T-helper 9 cell (primary cell): ENCODE measurements at places on chromosomes 7 and 10.

DNA sequence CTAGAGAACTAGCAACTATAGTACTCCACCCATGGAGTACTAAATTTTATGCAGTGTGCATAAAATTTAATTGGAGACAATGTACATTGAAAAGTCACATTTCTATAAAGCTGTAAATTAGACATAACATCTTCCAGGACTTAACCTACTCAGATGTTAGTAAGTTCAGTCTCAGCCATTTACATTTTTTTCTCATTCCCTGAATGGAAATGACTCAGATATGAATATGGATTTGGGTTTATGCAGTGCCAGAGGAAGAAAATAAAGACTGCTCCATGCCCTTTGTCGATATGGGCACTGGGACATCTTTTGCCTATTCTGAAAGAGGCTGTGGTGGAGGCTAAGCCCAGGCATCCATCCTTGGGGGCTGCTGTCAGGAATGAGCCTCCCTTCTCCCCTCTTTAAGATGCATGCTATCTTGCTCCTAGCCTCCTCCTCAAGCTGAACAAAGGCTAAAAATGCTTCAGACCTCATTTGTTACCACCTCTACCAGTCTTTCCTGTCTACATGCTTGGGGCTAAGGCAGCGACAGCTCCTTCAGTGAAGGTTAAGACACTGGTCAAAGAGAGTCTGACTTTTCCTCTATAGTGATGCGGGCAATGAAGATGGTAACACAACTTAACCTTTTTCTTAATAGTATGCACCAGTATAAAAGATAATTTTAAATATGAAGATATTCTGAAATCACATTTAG is 486.8 kb upstream of the ANKRD30A start:
- DNase-seq, result no peak

- DNase-seq, result peak; percentile 4
Observed at GRCh38 chr10:28668363-28669226, 8.7 kb upstream of the BAMBI start.

DNA sequence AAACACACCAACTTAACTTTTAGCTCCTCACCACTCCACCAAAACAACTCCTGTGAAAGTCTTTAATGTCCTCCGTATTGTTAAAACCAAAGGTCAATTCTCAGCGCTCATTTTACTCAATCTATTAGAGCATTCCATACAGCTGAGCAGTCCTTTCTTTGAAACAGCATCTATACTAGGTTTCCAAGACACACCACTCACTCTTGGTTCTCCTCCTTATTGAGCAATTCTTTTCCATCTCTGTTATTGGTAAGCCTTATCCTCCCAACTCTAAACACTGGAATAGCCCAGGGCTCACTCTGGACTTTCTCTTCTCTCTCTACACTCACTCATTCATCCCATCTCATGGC is 34.9 kb downstream of the COA1 start:
- no peak for DNase-seq

DNA sequence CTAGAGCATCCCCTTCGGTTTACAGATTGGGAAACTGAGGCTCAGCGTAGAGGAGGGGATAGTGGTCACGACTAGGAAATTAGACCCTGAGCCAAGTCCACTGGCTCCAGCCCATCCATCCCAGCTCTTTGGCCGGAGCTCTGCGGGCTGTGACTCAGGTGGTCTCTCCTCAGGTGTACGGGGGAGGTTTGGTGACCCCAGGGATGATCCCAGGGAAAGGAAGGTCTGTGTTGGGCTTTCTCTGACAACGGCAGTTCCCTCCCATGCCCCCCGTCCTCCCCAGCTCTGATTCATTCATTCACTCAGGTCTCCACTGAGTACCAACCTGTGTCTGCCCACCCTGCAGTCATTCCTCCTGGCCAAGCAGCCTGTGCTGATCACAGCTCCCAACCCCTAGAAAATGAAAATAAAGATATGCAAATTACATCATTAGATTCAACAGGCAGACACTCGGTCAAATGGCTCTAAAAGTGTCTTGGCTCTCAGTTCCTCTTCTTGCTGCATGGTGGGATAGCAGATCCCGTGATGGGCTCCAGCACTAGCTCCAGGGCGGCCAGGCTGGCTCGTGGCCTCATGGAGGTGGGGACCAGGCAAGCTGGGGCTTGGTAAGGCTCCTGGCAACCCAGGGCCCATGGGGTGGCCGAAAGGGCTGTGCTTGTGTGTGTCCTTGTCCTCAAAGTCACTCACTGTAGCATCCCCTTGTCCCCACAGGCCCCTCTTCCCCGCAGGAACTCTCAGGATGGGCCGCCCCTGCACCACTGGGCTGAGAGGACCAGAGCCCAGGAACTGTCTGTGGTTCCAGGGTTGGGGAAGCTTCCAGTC is 37.8 kb downstream of the CLRN3 start:
- no peak for DNase-seq

GRCh38 chr7:298375-298702 is 8.4 kb downstream of the FOXL3 start:
- DNase-seq, result no peak

DNA sequence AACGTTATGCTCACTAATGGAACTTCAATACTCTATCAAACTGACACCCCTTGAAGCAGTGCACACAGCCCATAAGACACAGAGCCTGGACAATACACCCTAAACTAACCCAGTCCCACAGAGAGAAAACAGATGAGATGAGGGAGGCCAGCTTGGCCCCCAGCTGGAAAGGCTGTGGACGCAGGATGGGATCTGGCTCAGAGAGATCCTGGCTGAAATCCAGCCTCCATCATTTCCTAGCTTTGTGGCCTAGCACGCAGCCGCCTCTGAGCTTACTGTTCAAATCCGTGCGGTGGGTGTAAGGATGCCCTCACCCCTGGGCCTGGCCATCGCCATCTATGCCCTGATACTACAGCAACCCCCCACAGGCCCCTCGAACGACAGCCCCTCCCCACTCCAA is 32.7 kb downstream of the SNX8 start:
- no peak for DNase-seq

DNA sequence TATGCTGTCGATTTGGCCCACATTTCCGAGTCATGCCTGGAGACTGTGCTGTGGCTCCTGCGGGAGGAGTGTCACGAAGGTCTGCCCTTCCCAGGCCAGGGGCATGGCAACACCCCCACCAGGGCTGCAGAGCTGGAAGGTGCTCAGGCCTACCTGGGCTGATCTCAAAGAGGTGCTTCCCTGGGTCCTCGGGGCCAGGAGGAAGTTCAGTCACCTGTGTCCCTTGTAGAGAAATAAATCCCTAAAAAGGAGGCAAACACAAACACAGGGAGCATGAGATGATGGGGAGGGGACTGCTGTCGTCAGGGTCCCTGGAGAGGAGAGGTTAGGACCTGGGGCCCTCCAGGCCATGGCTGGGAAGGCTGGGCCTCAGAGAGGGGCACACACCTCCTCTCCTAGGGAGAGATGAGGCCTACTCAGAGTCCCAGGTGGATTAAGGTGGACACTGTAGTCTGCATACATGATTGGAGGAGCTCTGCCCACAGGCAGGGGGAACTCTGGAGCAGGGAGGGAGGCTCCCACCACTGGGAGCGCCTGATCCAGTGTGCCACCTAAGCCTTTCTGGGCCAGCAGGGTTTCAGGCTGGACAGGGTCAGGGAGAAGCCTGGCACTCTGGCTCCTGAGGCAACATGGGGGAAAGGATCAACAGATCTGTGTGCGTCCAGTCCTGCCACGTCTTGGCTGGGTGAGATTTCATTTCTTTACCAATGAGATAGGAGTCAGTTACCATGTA is 49.4 kb downstream of the ARHGAP22 start:
- no peak for DNase-seq

DNA sequence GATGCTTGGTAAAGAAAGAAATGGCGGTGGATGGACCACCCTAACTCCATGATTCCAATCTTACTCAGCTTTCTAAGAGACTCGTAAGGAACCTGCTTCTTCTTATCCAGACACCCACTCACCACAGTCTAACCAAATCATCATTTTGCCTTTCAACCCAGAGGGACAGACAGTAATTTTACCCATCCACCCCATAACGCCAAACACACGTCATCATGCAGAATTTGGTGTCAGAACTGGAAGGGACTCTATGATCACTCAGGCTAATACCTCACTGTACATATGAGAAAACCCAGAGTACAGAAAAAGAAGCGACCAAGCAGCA is 388 bp downstream of the ECD start:
- no peak for DNase-seq

- DNase-seq, result no peak
Observed at GRCh38 chr7:87131771-87132170, 20.5 kb upstream of the DMTF1 start.

DNA sequence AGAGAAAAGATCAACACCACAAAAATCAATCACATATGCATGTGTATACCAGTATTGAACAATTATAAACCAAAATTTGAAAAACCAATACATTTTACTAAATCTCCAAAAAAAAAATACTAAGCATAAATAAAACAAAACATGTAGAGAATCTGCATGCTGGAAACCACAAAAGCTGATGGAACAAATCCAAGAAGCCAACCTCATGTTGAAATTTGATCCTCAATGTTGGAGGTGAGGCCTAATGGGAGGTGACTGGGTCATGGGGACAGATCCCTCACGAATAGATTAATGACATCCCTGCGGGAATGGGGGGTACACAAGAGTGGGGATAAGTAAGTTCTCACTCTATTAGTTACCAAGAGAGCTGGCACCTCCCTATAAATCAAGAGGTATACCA is 82.5 kb downstream of the OAT start:
- no peak for DNase-seq

- DNase-seq, result no peak
Observed at GRCh38 chr10:19194866-19195265, 146.3 kb downstream of the MALRD1 start.

- no peak for DNase-seq
Observed at GRCh38 chr7:44808914-44809393, 12.5 kb downstream of the PPIA start.

DNA sequence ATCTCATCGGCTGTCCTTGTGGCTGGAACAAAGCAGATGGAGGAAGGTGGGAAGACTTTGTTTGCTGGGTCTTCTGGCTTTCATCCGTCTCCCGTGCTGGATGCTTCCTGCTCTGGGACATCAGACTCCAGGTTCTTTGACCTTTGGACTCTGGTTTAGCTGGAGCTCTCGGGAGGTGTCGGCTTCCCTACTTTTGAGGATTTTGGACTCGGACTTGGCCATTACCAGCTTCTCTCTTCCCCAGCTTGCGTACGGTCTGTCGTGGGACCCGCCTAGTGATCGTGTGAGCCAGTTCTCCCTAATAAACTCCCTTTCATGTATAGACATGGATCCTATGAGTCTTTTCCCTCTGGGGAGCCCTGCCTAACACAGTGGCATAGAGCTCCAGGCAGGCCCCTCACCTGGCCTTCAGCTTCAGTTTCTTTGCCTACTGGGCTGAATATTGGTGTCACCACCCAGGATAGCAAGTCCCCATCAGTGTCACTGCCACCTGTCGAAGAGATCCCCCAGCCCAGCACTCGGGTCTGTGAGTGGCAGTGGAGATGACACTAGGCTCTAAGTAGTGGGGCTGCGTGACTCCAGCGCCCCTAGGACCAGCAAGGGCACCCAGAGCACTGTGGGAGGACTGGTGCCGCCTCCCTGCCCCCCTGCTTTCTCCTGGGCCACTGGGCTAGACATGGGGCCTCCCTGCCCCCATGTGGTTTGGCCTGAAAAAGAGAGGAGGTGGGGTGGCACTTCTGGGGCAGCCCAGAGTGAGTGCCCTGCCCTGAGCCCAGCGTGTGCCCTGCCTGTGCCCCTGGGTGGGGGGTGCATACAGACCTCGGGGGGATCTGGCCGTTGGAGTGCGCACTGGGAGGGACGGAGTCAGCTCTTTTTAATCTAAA is 135.6 kb downstream of the LHPP start:
- no peak for DNase-seq

GRCh38 chr7:5450549-5451327 is 27.1 kb upstream of the TNRC18 start:
- peak; percentile 35 for DNase-seq

GRCh38 chr7:40447345-40447744 is 312.5 kb downstream of the SUGCT start:
- DNase-seq, result no peak

GRCh38 chr7:15508258-15508657 is 53.6 kb downstream of the AGMO start:
- DNase-seq, result no peak

DNA sequence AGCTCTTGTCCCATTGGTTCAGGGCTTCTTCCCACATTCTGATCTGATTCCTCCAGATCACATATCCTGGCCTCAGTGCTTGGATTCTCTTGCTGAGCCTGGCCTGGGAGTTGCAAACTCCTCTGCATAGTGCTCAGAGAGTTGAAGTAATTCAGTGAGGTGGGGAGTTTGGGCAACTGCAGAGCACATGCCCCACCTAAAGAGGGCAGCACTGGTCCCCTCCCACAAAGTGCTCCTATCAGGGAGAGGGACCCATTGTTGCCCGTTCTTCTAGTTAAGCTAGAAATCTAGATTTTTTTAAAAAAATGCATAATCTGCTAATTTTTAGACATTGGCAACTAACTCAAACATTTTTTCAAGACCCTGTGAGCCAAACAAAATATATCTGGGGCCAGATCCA is 45.1 kb downstream of the CHN2 start:
- no peak for DNase-seq

DNA sequence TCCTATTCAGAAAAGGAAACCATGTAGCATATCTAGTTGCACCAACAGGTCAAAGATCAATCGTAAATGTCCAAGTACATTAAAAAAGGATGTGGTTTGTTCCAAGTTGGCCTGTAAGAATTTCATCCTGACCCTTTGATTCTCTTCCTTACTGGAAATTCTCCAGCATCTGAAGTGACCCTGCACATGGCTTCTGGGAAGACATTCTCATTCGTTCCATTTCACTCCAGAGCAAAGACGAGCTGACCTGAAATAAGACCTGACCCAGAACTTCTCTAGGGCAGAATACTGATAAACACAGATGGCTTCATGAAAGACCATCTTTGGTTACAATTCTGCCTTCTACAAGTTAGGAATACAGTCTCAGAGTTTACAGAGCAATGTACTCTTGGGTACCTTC is 39.8 kb downstream of the ASB4 start:
- no peak for DNase-seq

GRCh38 chr7:70408477-70408876 is 723.5 kb upstream of the GALNT17 start:
- no peak for DNase-seq

DNA sequence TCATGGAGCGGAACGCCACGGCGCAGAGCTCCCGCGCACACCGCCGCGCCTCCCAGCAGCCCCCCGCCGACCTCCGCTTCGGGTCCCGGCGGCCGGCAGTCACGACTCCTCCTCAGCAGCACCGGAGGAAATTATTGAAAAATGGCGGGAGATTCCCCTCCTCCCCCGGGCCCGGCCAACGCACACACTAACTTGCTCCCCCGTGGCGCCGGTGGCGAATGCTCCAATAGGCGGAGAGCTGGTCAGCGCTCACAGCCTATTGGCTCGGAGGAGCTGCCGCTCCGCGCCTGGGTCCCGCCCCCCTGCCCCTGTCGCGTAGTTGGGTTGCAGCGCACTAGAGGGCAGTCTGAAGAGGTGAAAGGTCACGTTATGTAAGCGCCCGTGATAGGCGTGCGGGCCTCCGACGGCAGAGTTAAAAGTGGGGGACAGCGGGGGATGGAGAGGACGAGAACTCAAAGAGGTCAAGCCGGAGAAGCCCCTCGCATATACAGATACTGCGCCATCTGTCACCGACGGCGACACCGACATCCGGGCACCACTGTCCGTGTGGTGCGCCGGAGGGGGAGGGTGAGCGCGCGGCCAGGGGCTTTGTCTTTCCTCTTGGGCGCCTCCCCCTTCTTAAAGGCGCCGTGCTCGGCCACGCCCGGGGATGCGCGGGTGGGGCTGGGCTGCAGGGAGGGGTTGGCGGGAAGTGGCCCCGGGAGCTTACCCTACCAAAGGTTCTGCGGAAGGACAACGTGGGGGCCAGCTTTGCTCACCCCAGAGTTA is at the start of gene BAZ1B:
Gene BAZ1B, minus strand, starts transcription at position 189 of the 768 bp plus-strand sequence. CDS start 360 bp downstream, outside the sequence.
- peak; percentile 93 for DNase-seq

GRCh38 chr10:5469353-5470061 is 29.9 kb downstream of the CALML5 start:
- no peak for DNase-seq
